Immature natural killer cell (primary cell): ENCODE measurements at places on chromosomes 6 and 20.

DNA sequence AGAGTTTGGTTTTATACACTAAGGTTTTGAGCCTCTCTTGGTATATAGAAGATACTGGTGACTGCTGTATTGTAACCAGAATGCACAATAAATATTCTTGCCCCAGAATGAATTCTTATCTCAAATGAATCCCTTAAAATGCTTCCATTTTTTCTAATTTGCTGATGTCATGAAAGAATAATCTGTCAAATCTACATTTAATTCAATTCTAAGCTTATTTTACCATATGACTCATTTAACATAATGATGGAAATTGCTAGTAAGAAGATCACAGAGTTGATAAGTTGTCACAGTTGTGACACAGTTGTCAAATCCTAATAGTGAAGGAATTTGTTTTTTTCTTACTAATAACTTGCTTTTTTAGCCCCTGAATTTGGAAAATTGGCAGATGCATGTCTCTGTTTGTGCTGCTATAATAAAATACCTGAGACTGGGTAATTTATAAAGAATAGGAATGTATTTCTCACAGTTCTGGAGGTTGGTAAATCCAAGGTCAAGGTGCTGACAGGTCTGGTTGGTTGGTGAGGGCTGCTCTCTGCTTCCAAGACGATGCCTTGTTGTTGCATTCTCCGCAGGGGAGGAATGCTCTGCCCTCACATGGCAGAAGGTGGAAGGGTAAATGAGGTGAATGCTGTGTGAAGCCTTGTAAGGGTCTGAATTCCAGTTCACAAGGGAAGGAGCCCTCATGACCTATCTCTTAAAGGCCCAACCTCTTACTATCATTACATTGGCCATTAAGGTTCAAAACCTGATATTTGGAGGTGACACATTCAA lies 4.7 kb downstream of the ECT2L start:
- H3K27ac ChIP-seq = no peak overlapping the region
- H3K27me3 ChIP-seq = peaks cover 7% of the 10 kb centered on the region
- no peak for DNase-seq
- no peak overlapping the region for H3K4me3 ChIP-seq

- peaks cover 23% of the 10 kb centered on the region for H3K36me3 ChIP-seq
- peaks cover 3% of the 10 kb centered on the region for H3K4me1 ChIP-seq
- H3K27ac ChIP-seq = no peak overlapping the region
- peaks cover 3% of the 10 kb centered on the region for H3K27me3 ChIP-seq
- no peak for DNase-seq
- H3K4me3 ChIP-seq = no peak overlapping the region
Observed at GRCh38 chr6:411402-412145, 20.0 kb downstream of the IRF4 start.

DNA sequence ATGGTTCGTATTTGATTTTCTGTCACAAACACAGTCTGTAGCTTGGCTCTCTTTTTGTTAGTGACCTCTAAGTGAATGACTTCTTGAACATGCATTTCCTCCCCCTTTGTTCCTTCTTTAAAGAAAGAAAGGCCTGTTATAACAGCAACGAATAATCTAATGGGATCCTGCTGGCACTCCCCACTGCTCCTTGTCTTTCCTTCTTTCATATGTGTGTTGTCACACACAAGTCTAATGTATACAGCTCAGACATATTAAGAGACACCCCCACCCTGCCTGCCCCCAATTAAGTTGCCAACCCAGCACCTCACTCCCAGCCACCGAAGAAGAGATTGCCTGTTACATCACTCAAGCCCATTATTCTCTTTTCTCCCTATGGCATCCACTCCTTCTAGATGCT lies 4.9 kb upstream of the SAMD5 start:
- DNase-seq = no peak
- H3K27ac ChIP-seq = no peak overlapping the region
- H3K4me3 ChIP-seq = no peak overlapping the region
- no peaks in the 10 kb centered on the region for H3K36me3 ChIP-seq
- H3K4me1 ChIP-seq = no peaks in the 10 kb centered on the region
- peaks cover 5% of the 10 kb centered on the region for H3K27me3 ChIP-seq

- no peak overlapping the region for H3K27ac ChIP-seq
- no peak for DNase-seq
- peaks cover 7% of the 10 kb centered on the region for H3K27me3 ChIP-seq
- H3K4me1 ChIP-seq = no peaks in the 10 kb centered on the region
- no peaks in the 10 kb centered on the region for H3K36me3 ChIP-seq
- no peak overlapping the region for H3K4me3 ChIP-seq
Observed at GRCh38 chr20:38640521-38640920, 38.9 kb downstream of the ARHGAP40 start.

GRCh38 chr6:3620389-3620788 lies 131.1 kb downstream of the PXDC1 start:
- H3K4me1 ChIP-seq = peaks cover 6% of the 10 kb centered on the region
- H3K4me3 ChIP-seq = no peak overlapping the region
- no peak overlapping the region for H3K27ac ChIP-seq
- H3K27me3 ChIP-seq = peaks cover 18% of the 10 kb centered on the region

DNA sequence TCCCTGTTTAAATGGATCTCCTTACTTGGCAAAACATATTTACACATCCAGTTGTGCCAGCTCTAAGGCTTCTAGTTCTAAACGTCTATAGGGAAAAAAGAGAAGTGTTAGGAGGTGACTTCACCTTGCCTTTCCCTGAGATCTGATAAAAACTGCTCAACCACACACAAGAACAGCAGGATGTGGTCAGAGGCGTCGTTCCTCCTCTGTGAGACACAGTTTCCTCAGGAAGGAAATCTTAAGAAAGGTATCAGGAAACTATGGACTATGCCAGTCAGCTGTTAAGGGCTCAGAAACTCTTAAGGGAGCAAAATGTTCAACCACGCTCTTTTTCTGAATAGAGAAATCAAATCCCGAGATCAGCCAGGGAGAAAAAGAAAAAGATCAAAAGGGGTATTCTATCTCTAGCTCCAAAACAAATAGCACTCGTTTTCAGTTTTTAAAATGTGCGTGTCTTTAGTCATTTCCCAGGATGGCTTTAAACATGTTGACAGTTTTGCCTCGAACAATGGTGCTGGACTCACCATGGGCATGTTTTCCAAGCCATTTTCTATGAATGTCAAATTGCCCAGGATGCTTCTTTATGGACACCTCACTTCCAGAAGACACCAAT lies 154.5 kb downstream of the HACE1 start:
- peak; percentile 40 for DNase-seq
- H3K4me3 ChIP-seq = peak overlapping the region; percentile 85
- H3K36me3 ChIP-seq = no peaks in the 10 kb centered on the region
- H3K27ac ChIP-seq = peak overlapping the region; percentile 9
- peaks cover 28% of the 10 kb centered on the region for H3K4me1 ChIP-seq

DNA sequence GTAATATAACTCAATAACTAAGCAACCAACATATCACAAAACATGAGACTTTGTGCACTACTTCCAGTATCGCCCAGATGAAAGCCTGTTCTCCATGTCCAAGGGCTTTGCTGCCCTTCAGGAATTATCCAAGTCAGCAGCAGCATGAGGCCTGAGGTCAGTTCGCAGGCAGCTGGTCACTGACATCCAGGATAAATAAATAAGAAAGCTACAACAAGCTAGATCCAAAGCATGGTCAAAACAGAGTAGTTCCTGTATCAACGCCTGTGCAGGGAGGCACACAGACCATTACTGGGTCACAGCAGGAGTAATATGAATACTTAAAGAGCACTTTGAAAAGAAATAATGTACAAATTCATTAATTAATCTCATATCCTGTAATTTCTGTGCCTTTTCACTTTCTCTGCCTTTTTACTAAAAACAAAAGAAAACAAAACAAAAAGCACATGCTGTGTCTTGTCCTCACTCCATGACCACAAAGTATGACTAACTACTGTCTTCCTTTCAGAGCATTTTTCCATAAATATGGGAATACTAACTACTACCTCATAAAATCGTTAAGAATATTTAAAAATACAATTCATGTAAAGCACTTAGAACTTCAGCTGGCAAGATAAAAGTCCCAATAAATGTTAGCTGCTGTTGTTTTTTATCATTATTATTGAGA lies 374.9 kb upstream of the IRAK1BP1 start:
- no peak overlapping the region for H3K27ac ChIP-seq
- H3K4me1 ChIP-seq = no peaks in the 10 kb centered on the region
- no peaks in the 10 kb centered on the region for H3K27me3 ChIP-seq
- no peak overlapping the region for H3K4me3 ChIP-seq

GRCh38 chr6:101909366-101909765 lies 515.9 kb downstream of the GRIK2 start:
- H3K27me3 ChIP-seq = no peaks in the 10 kb centered on the region
- H3K27ac ChIP-seq = no peak overlapping the region
- no peak for DNase-seq
- H3K4me3 ChIP-seq = no peak overlapping the region
- no peaks in the 10 kb centered on the region for H3K36me3 ChIP-seq

DNA sequence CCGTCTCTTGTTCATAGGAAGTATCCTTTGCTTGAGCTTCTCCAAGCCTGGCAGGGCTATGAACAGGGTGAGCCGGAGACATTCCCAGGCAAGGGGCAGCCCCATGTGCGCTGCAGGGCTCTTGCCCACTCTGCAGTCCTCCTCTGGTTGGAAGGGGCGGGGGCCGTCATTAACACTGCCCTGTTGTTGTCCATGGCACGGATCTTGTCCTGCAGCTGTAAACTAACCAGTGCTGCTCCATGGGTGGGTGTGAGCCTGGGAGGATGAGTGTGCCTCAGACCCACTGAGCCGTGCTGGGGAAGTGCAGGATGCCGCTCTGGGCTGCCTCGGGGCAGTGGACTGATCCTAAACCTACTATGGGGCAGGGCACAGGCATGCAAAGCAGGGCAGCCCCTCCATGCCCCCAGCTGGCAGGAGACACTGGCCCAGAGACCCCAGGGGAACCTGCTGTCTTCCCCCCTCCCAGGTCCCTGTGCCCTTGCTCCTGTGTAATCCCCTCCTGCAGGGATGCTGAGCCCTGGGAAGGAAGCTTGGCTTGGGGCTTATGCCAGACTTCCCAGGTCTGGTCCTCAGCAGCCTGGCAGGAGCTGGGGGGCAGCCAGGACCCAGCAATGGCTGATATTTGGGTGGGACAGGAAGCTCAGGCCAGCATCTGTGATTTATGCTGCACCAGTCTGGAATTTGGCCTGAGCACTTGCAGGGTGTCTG lies 8.5 kb downstream of the EBF4 start:
- H3K4me3 ChIP-seq = no peak overlapping the region
- peaks cover 4% of the 10 kb centered on the region for H3K27me3 ChIP-seq
- no peak for DNase-seq
- peaks cover 5% of the 10 kb centered on the region for H3K36me3 ChIP-seq
- H3K27ac ChIP-seq = no peak overlapping the region

GRCh38 chr20:47152068-47152467 lies 204.4 kb downstream of the ZMYND8 start:
- H3K27ac ChIP-seq = no peak overlapping the region
- peaks cover 8% of the 10 kb centered on the region for H3K27me3 ChIP-seq

GRCh38 chr6:1893470-1894130 lies 283.9 kb downstream of the FOXC1 start:
- H3K27me3 ChIP-seq = peaks cover 2% of the 10 kb centered on the region

- H3K27me3 ChIP-seq = no peaks in the 10 kb centered on the region
- no peak overlapping the region for H3K4me3 ChIP-seq
- no peak for DNase-seq
- H3K4me1 ChIP-seq = no peaks in the 10 kb centered on the region
Observed at GRCh38 chr6:15929685-15930084, 199.2 kb upstream of the MYLIP start.
